ENCODE measurements at places on chromosomes 2 and 18. TPM values are rescaled to one million over a fixed set of nuclear protein-coding genes. Genes with fewer than 3 reads are reported as not detected.

The PSMA8 gene
- not detected for total RNA-seq

The TIA1 gene
- total RNA-seq: 72.8 TPM

The IGFBP5 gene
- total RNA-seq: 43.6 TPM

The REG3A gene
- total RNA-seq: not detected

The CHRNG gene
- not detected for total RNA-seq

The TMEM247 gene
- total RNA-seq: not detected

The TUBA4B gene
- not detected for total RNA-seq

The CXCR1 gene
- not detected for total RNA-seq

The MERTK gene
- 0.13 TPM for total RNA-seq

The HADHB gene
- 60.5 TPM for total RNA-seq

The SLC5A7 gene
- not detected for total RNA-seq

Data from A375 (cell line).